ENCODE measurements at places on chromosomes 13 and 19.

DNA sequence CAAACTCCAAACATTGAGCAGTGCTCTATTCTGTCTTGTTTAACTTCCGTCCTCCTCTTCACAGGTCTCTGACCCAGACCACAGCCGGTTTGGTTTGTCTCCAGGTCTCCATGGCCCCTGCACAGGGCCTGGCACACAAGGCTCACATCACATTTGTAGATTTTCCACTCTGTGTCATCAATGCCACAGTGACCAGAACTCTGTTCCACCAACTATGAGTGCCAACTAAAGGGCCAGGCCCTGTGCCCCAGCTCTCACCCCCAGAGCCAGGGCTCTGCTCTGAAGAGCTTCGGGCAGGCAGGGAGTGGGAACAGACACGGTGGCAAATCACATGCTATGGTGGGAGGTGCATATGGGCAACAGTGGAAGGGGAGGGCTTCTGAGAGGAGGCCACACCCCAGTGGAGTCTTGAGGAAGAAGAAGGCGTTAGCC is 16.0 kb downstream of the SMG9 start:
- no peak for DNase-seq

DNA sequence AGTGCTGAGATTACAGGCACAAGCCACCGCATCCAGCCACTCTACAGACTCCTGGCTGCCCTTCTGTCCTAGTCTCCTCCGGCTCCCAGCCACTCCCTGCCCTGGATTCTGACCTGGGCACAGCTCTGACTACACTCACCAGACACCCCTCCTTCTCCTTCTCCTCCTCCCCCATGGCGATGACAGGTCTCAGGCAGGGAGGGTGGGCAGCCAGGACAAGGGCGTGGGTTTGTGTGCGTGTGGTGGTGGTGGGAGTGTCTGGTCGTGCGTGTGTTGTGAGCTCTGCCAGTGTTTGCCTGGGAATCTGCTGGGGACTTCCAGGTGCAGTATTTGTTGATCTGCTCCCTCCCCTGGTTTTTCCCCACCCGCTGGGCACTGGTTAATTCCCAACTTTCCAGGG is 3.0 kb upstream of the NCCRP1 start:
- DNase-seq: no peak

DNA sequence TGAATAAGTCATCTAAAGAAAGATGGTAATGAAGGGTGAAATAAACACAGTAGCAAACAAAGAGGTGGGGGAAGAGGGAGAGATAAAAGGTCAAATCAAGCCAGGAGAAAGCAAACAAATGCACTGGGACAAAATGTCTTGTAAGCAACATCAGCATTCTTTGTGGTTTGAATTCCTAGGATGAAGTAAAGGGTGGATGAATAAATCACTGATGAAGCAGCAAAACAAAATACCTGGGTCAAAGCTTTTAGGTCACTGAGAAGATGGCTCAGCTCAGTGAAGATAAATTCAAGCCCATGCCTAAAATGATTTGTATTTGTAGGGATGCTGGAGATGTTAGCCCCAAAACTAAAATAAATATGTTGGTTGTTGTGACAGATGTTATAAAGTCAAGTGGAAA is 86.5 kb upstream of the FBXL3 start:
- no peak for DNase-seq

DNA sequence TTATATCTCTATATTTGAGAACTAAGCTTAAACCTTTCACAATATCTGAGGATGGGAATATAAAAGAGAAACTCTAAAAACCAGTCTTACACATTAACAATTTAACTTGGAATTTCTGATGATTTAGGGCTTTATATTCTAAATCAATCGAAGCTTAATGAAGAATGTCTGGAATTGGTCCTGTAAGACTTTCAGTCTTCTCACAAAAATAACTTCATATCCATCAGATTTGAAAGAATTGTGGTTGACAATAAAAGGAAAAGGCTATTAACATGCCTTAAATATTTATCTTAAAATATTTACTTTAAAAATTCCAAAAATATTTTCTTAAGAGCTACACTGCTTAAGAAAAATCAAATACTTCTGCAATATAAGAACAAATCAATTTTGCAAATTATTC is 27.3 kb downstream of the MYCBP2 start:
- no peak for DNase-seq

GRCh38 chr19:28196101-28196500 is 1016.9 kb downstream of the UQCRFS1 start:
- DNase-seq: no peak

DNA sequence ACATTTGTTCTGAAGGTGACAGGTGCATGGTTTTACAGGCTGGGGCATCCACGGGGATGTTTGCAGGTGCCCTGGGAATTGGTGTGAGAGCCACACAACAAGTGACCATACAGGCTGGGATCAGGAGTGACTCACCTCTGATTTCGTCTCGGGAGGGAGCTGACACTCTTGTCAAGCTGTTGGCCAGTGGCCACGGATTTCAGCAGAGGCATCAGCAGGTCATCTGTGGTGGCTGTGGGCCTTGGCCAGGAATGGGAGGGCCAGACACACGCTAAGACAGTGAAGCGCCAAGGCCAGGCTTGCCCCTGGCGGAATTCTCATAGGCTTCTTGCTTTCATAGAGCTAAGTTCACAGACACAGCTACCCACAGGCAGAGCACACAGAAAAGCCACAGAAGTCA is 108.6 kb downstream of the HSPH1 start:
- DNase-seq: no peak

GRCh38 chr13:33388286-33388998 is 102.9 kb upstream of the STARD13 start:
- DNase-seq: no peak

Measured in stimulated activated CD8-positive, alpha-beta memory T cell treated with anti-CD3 and anti-CD28 coated beads, Interleukin-12 subunit alpha, Interleukin-12 subunit beta, amount 100 ng/mL, for 4 hours (primary cell).